Adrenal gland (tissue), 19 donors: ENCODE measurements at places on chromosomes 13 and 19. TPM values are rescaled to one million over a fixed set of nuclear protein-coding genes. Genes with fewer than 3 reads are reported as not detected.

GRCh38 chr19:40461669-40462221 is 3.8 kb downstream of the BLVRB start:
- peak; percentile 60 for DNase-seq

DNA sequence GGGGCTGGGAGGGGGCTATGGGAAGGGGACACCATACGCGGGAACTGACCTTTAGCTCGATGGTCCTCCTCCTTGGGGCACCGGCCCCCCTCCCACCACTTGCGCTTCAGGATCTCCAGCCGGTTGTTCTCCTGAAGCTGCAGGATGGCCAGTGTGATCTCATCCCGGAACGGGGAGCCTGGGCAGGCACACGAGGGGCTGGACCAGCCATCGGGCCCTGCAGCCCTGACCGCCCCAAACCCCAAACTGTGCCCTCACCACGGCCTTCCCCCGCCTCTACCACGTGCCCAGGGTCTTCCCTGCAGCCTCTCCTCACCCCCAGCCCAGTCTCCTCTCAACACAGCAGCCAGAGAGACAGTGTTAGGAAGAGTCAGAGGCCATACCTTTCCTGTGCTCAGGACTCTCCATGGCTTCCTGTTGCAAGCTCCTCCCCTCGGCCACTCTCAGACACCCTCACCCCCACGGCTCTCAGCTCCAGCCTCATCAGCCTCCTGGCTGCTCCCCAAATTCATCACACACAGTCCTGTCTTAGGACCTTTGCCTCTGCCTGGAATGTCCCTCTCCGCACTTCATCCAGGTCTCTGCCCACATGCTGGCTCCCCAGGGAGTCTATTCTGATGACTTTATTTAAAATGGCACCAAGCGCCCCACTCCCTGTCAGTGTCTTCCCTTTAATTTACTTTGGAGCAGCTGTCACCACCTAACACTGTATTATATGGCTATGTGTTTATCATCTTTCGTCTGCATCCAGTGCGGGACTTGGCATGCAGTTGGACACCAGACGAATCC is 9.7 kb upstream of the ATP1A3 start:
- no peak for DNase-seq

The GRIK5 gene
- total RNA-seq: 0.39 TPM

- no peak for DNase-seq
Observed at GRCh38 chr13:61670384-61671161, 254.9 kb upstream of the PCDH20 start.
